ENCODE measurements at places on chromosomes 12 and 14. TPM values are rescaled to one million over a fixed set of nuclear protein-coding genes. Genes with fewer than 3 reads are reported as not detected.
A peak's percentile ranks its signal among the peaks of the same experiment; 100 is the strongest.

DNA sequence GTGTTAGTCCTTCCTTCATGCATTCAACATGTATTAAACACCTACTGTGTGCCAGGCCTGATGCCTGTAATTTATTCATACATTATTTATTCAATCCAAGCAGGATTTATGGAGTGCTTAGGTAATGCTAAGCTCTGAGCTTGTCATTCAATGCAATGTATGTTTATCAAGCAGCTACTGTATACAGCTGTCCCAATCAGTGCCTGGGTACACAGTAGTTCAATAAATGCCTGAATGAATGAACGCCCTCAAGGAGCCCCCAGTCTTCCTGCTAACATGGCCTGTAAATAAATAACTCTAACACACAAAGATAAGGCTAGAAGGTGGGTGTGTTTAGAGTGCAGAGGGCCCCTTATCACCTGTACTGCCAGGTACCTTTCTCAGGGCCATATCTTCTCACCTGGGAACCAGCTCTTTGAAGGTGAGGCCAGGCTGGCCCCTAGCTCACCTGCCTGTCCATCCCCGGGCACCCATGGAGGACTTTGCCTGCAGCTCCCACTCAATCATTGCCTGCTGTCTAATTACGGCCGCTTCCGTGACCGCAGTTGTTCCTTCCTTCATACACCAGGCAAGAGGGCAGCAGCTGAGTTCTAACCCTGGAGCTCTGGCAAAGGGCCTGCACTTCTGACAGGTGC is 20.0 kb upstream of the KDM2B start:
- DNase-seq: no peak

DNA sequence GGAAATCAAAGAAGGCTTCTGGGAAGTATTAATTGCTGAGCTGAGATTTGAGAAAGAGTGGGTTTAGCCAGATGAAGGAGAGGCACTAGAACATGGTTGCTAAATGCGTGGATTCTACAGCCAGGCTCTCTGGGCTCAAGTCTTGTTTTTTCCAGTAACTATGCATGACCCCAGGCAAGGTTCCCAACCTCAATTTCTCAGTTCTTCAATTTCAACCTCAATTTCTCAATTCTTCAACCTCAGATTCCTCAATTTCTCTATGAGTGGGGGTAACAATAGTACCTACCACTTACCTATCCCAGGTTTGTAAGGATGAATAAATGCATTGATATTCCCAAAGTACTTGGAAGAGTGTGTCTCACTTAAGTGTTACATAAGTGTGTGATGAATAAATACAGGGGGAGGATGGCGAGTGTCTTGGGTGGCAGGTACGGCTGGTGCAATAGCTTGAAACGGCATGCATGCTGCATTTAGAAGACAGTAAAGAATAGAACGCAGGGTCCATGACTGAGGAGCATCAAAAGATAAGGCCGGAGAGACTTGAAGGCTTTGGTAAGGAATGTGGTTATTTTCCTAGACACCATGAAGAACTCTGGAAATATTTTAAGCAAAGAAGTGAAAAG is 149.1 kb upstream of the ATP2B1 start:
- no peak for DNase-seq

The CLEC12A gene
- polyA plus RNA-seq: 3.0 TPM

- DNase-seq: no peak
These were observed 79.6 kb upstream of the SLC38A2 start for GRCh38 chr12:46452061-46452615.

The AQP2 gene
- not detected for polyA plus RNA-seq

DNA sequence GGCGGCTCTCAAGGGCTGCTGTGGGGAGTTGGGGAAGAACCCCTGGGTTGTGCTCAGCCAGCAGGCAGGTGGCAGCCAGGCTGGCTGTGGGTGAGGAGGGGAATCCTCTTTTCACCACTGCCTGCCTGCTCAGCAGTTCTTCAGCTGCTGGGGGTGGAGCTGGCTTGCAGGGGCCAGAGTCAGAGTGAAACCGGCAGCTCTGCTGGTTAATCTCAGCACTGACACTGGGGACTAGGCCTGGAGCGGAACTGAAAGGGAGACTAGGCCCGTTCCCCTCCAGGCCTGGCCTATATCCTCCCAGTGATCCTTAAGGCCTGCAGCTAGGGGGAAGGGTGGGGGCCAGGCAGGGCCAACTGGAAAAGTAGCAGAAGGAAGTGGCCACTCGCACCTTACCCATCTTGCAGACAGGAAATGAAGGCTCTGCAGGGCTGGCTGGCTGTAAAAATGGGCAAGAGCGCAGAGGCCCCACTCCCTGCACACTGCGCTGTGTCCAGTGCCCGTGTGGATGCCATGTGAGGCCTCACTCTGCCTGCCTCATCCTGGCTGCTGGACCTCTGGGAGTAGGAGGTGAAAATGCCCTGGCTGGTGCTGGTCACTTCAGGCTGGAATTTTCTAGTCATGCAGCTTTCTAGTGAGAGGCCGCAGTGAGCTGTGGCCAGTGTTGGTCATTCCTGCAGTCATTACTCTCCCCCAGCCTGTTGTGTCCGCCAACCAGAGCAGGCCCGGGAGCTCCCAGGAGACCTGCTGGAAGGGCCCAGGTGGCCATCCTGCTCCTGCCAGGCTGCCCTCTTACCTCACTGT is 39.4 kb downstream of the SH2B3 start:
- DNase-seq: peak; percentile 49

GRCh38 chr14:35159742-35160409 is 37.5 kb downstream of the PRORP start:
- DNase-seq: no peak

- DNase-seq: no peak
These were observed 40.6 kb upstream of the MED13L start for GRCh38 chr12:116317986-116318575.

DNA sequence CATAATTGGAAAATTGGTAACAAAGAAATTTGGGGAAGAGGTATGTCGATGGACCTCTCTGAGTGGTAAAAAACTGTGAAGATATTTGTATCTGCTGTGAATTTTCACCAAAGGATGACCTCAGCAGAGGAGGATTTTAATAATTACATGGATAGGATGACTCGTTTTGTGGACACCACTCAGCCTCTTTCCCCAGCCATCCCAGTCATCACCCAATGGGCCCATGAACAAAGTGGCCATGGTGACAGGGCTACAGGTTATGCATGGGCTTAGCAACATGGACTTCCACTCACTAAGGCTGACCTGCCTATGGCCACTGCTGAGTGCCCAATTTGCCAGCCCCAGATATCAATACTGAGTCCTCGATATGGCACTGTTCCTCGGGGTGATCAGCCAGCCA is 577.5 kb upstream of the FBXO33 start:
- DNase-seq: no peak

- no peak for DNase-seq
These were observed 91.9 kb downstream of the IGF1 start for GRCh38 chr12:102388469-102388868.

GRCh38 chr12:78210894-78211302 is 380.2 kb downstream of the NAV3 start:
- no peak for DNase-seq

- DNase-seq: peak; percentile 69
These were observed 708 bp upstream of the ZBTB42 start for GRCh38 chr14:104800015-104800770.

DNA sequence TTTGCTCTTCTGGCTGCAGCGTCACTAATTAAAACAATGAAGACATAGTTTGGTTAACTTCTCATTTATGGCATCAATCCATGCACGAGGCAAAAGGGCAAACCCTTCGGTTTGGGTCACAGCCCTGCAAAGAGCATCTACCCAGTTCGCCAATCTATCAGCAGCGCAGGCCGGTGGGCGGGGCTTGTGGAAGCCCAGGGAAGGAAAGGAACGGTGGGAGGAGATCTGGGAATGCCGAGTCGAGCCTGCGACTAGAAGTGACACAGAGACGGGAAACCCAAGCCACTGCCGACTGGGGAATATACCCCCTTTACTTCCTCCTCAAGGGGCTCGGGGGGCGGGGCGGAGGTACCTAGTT is 466 bp downstream of the KICS2 start:
- DNase-seq: peak; percentile 78

The ESYT1 gene
- 58.1 TPM for polyA plus RNA-seq

GRCh38 chr14:77615361-77616132 is 890 bp downstream of the SPTLC2 start:
- DNase-seq: peak; percentile 41

DNA sequence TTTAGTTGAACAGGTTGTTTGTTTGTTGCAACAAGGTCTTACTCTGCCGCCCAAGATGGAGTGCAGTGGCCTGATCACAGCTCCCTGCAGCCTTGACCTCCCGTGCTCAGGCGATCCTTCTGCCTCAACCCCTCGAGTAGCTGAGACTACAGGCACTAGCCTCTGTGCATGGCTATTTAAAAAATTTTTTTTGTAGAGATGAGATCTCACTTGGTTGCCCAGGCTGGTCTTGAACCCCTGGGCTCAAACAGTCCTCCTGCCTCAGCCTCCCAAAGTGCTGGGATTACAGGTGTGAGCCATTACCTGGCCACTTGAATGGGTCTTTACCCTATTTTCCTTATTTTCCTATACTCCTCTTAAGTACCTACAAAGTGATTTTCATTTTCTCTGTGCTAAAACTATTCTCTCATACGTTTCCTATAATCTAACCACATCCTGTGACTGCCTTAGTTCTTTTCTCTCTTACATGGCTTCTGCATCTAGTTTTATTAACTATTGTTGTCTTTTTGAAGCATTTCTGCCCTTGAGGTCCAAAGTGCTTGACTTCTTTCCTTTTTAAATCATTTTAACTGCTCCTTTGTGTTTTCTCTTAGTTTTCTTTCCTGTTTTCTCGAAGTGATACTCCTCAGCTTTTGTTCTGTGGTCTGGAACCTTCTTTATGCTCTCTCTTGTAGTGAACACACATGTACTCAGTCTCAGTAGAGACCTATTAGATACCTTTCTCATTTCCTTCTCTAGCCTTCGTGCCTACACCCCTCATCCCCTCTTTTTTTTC is 14.1 kb downstream of the GPX2 start:
- no peak for DNase-seq

- DNase-seq: no peak
These were observed 18.3 kb downstream of the SLC17A8 start for GRCh38 chr12:100375038-100375735.

The GALNT6 gene
- 0.40 TPM for polyA plus RNA-seq

DNA sequence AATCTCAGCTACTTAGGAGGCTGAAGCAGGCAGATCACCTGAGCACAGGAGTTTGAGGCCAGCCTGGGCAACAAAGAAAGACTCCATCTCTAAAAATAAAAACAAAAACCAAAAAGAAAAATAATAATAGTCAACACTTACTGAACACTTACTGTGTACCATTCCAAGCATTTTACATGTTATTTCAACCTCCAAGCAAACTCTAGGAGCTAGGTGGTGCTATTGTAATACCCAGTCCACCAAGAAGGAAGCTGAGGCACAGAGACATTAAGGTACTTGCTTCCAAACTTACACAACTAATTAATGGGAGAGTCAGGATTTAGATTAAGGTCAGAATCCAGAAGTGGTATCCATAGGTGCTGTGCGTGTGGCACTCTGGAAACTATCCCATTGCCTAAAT is 13.7 kb upstream of the OR6J1 start:
- peak; percentile 5 for DNase-seq

The MGP gene
- 20.7 TPM for polyA plus RNA-seq

The REM2 gene
- polyA plus RNA-seq: 0.11 TPM

GRCh38 chr14:50875359-50876070 is 3.7 kb downstream of the ABHD12B start:
- DNase-seq: no peak

- no peak for DNase-seq
These were observed 252.1 kb downstream of the PAWR start for GRCh38 chr12:79438480-79439174.

- DNase-seq: no peak
These were observed 24.7 kb upstream of the PWP1 start for GRCh38 chr12:107660861-107661415.

The TAS2R14 gene
- polyA plus RNA-seq: 0.16 TPM

- no peak for DNase-seq
These were observed 124.4 kb upstream of the KRR1 start for GRCh38 chr12:75635606-75636444.

The TAS2R46 gene
- polyA plus RNA-seq: 0.35 TPM

DNA sequence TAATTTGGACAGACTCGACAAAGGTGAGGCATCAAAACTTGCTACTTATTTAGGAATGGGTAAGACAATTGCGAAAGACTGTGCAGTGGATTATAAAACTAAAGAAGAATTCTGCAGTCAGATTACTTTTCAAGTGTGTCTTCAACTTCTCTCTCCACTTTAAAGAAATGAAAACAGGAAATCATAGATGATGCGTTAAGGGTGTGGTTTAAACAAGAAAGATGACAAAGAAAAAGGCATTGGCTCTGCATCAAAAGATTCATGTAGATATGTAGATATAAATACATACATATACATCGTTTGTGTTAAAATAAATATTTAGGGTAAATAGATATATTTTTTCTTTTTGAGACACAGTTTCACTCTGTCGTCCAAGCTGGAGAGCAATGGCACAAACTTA is 74.6 kb upstream of the PARP11 start:
- no peak for DNase-seq

GRCh38 chr14:103155010-103155409 is 31.7 kb downstream of the TNFAIP2 start:
- no peak for DNase-seq

DNA sequence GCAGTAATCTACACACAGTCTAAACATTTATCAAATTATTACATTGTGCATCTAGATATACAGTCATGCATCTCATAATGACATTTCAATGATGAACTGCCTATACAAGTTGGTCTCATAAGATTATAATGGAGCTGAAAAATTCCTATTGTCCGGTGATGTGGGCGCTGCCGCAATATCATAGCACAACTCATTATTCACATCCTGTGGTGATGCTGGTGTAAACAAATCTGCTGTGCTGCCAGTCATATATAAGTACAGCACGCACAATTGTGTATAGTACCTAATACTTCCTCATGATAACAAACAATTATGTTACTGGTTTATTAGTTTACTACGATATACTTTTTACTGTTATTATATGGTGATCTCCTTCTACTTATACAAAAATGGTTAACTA is 768.8 kb upstream of the NOVA1 start:
- no peak for DNase-seq

The CMAS gene
- 31.2 TPM for polyA plus RNA-seq

The PSMC6 gene
- 43.2 TPM for polyA plus RNA-seq

GRCh38 chr12:132270969-132271754 is 58.2 kb downstream of the GALNT9 start:
- no peak for DNase-seq

The TAMALIN gene
- 1.1 TPM for polyA plus RNA-seq

- DNase-seq: no peak
These were observed 2.8 kb downstream of the KLRC4 start for GRCh38 chr12:10406725-10407124.

The EFS gene
- polyA plus RNA-seq: 0.69 TPM

DNA sequence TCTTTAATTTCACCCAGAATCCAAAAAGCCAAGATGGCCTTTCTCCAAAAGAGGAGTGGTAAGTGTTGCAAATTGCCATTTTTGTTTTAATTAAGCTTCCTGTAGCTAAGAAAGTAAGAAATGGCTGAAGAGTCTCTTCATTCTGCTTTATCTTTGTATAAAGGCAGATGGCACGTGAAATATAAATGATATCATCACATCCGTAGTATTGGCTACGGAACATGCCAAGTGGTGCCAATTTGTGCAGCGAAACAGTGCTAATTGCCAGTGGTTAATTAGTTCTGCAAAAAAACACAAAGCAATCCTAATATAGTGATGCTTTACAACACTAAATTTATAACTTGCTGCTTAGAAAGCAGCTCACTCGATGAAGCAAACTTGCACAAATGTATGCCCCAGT is 29.4 kb downstream of the PLEKHG7 start:
- DNase-seq: no peak

Data from liver (tissue), 10 donors.